Transverse colon (tissue), 4 donors: ENCODE measurements at places on chromosomes 1 and 21. TPM values are rescaled to one million over a fixed set of nuclear protein-coding genes. Genes with fewer than 3 reads are reported as not detected.
A peak's percentile ranks its signal among the peaks of the same experiment; 100 is the strongest.

The CRYAA gene
- not detected for total RNA-seq

The SLC6A9 gene
- total RNA-seq: 22.4 TPM

The OR2W3 gene
- 0.68 TPM for total RNA-seq

The MR1 gene
- 8.6 TPM for total RNA-seq

The CHD5 gene
- total RNA-seq: 1.6 TPM

The OR2M5 gene
- not detected for total RNA-seq

The ZNF687 gene
- 30.6 TPM for total RNA-seq

DNA sequence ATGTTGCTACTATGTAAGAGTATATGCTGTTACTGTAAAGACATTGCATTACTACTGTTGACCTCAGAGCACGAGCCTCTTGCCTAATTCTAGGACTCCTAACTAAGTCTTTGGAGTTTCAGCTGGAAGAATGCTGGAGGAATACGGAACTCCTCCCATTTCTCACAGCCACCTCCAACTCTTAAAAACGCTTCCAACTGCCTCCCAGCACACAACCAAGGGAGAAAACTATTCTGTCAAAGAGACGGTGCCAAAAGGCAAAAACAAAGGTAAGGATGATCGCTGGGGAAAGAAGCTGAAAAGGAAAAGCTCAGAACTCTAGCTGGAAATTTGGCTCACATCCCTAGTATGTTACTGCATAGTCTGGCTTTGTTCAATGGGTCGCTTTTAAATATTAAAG is at the start of gene FMO2:
Gene FMO2, plus strand, starts transcription at position 210 of the 400 bp plus-strand sequence. CDS start 414 bp downstream, outside the sequence.
- no peak for DNase-seq
- H3K36me3 ChIP-seq: no peaks in the 10 kb centered on the region
- no peaks in the 10 kb centered on the region for H3K27me3 ChIP-seq

- H3K27ac ChIP-seq: peak overlapping the region; percentile 85
- H3K36me3 ChIP-seq: no peaks in the 10 kb centered on the region
- H3K4me1 ChIP-seq: peaks cover 46% of the 10 kb centered on the region
- no peaks in the 10 kb centered on the region for H3K27me3 ChIP-seq
Measured at GRCh38 chr1:226989085-226989920, 49.2 kb downstream of the COQ8A start.

DNA sequence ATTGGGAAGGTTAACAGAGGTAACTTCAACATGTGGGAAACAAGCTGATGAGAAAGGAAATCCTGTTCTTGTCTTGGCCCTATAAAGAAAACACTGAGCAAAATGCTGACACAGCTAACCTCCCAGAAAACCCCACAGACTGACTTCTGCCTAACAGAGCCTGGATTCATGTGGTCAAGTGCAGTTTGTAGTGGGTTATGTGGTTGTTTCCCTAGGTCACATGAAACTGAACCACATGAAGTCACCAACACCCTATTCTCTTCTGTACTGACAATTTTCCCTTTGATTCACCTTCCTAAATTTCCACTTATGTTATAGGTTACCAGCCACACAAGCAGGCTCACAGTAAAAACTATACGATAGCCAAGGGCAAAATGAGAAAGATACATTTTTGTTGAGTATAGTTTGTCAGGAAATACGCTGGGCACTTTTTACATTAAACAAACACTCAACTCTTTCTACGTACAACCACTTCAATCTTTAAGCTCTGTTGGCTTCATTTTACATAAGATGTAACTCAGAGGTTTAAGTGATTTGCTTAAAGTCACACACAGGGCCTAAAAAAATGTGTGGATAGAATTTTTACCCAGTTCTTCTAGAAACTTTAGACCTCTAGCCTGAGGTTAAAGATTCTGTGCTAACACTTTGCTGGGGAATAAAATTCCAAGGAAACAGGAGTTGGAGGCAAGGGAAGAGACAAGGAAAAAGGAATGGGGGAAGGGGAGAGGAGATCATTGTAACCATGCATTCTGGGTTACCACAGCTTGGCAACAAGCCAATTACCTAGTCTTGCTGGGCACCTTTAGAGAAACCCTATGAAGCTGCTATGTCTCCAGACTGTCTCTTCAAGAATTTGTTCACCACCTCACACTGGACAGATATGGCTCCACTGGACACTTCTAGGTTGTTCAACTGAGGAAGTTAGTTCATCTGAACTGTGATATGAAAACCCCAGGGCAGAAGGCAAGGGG is 601.6 kb upstream of the USP24 start:
- no peaks in the 10 kb centered on the region for H3K4me1 ChIP-seq
- no peak overlapping the region for H3K4me3 ChIP-seq
- no peak overlapping the region for H3K27ac ChIP-seq
- H3K36me3 ChIP-seq: no peaks in the 10 kb centered on the region

- H3K27me3 ChIP-seq: no peaks in the 10 kb centered on the region
- no peaks in the 10 kb centered on the region for H3K4me1 ChIP-seq
- no peaks in the 10 kb centered on the region for H3K36me3 ChIP-seq
- no peak overlapping the region for H3K4me3 ChIP-seq
- no peak for DNase-seq
Measured at GRCh38 chr1:159835356-159835755, 8.7 kb downstream of the SLAMF8 start.

- H3K4me1 ChIP-seq: no peaks in the 10 kb centered on the region
- no peaks in the 10 kb centered on the region for H3K36me3 ChIP-seq
- H3K4me3 ChIP-seq: no peak overlapping the region
- H3K27me3 ChIP-seq: no peaks in the 10 kb centered on the region
Measured at GRCh38 chr1:244709476-244710368, 56.8 kb downstream of the DESI2 start.

DNA sequence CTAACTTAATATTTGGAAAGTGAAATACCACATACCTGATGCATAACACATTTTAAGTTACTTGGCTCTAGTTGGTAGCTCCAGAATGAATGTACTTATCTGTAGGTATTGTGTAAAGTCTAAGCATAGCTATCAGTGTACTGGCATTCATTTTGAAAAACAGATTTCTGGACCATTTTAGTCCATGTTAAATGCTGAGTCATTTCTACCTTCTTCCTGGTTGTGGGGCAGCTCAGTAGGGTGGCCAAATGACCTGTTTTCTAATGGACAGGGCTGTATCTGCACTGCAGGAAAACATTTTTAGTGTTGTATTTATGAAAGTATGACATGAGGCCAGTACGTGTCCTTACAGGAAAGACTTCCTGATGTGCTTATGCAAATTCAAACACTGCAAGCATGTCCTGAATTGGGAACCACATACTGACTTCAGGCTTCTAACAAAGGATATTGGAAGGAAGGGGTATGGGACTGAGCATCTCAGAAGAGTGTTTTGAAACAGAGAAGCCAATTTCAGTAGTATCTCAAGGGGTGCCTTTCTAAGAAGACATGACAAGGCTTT is 300.3 kb upstream of the B3GALT2 start:
- H3K4me3 ChIP-seq: no peak overlapping the region
- no peaks in the 10 kb centered on the region for H3K27me3 ChIP-seq
- H3K36me3 ChIP-seq: no peaks in the 10 kb centered on the region
- H3K27ac ChIP-seq: no peak overlapping the region
- H3K4me1 ChIP-seq: no peaks in the 10 kb centered on the region

DNA sequence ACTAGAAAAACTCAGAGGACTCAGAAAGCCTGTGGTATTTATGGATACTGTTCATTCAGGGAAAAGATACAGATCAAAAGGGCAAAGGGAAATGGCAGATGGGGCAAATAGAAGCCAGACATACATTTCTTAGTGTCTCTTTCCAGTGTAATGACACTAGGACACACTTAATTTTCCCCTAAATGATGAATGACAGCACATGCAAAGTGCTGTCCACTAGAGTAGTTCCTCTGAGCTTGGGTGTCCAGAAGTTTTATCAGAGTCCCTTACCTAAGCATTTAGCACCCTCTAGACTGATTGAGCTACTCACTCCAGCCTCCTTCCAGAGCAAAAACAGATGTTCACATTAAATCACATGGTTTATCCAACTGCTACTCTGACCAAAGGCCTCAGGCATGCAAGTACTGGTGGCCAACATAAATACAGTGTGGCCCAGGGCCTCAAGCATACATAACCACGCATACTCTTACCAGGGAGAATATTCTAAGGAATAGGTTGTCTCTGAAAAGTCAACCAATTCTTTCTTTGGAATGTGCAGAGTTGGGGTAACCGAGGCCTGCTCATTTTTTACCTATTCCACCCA is 166.9 kb downstream of the NCAM2 start:
- DNase-seq: no peak
- H3K36me3 ChIP-seq: no peaks in the 10 kb centered on the region
- no peaks in the 10 kb centered on the region for H3K4me1 ChIP-seq

- H3K36me3 ChIP-seq: no peaks in the 10 kb centered on the region
- no peak overlapping the region for H3K4me3 ChIP-seq
- H3K27me3 ChIP-seq: no peaks in the 10 kb centered on the region
- DNase-seq: no peak
- H3K27ac ChIP-seq: no peak overlapping the region
- no peaks in the 10 kb centered on the region for H3K4me1 ChIP-seq
Measured at GRCh38 chr1:89277725-89278124, 5.1 kb upstream of the GBP5 start.

DNA sequence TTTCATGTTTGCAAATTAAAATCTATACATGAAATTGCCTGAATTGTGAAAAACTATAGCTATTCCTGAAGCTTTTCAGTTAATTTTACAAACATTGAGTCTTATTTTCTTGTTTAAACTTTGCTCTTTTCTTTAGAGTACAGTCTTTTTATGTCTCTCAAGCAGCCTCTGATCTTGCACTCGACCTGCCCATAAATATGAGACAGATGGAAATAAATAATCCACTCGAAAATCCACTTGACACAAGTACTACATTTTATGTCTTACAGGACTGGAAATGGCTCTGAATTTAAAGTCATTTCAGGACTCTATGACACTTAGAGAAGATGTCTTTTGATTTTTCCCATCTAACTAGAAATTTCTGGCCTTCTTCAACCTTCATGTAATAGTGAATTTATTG is 283.8 kb downstream of the USP25 start:
- no peak overlapping the region for H3K4me3 ChIP-seq
- H3K36me3 ChIP-seq: no peaks in the 10 kb centered on the region
- no peaks in the 10 kb centered on the region for H3K27me3 ChIP-seq
- no peaks in the 10 kb centered on the region for H3K4me1 ChIP-seq
- DNase-seq: no peak
- no peak overlapping the region for H3K27ac ChIP-seq

DNA sequence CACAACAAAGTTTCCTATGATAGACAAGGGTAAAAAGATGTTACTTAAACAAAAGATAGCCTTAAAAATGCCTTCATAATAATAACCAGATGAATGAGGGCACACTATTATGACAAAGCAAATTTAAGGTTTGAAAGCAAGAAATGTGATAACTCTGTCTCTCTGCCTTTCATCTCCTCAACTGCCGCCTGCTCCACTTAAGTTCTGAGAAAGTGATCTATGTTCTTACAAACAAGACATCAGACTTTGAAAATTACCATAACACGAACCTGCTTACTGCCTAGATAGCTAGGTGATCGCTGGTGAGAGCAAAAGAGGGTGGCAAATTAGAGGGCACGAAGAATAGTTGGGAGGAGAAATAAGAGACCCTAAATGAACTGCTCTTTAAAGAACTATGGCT is 13.2 kb downstream of the C21orf91 start:
- H3K27me3 ChIP-seq: no peaks in the 10 kb centered on the region
- H3K4me1 ChIP-seq: no peaks in the 10 kb centered on the region
- no peak overlapping the region for H3K27ac ChIP-seq
- H3K4me3 ChIP-seq: no peak overlapping the region
